COR-L47 (cell line): ENCODE measurements at places on chromosomes 2 and 18.

DNA sequence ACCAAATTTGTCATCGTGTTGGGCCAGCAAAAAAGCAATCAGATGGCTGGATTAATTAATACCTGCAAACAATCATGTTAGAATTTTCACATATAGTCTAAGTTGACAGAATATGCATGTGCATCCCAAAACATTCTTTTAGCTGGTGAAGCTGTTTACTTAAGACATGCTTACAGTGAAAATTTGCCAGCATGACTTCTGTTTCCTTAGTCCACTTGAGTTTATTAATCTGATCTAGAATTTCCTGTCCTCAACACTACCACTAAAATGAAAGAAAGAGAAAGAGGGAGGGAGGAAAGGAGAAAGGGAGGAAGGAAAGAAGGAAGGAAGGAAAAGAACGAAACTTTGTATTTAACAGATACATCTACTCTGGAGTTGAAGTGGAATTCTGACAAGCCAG is 2109.9 kb upstream of the PIK3C3 start:
- DNase-seq, result no peak

DNA sequence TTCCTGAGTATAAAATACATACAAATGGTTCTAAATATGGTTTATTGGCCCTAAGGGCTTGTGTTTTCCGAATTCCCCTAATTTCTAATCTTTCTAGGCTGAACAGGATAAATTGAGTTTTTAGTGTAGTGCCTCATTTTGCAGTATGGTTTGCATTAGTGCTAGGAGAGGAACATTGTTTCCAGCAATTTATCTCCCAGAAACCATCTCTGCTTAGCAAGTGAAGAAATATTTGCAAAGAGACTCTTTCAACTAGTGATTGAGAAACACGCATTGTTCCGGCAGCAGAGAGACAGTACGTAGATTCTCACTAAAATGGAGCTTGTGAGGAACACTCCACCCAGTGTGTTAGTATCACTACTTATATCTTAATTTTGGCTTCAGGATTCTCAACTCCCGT is 177.8 kb upstream of the EPAS1 start:
- no peak for DNase-seq

- no peak for DNase-seq
These were observed 7.4 kb downstream of the PTGR3 start for GRCh38 chr18:75201282-75202270.

DNA sequence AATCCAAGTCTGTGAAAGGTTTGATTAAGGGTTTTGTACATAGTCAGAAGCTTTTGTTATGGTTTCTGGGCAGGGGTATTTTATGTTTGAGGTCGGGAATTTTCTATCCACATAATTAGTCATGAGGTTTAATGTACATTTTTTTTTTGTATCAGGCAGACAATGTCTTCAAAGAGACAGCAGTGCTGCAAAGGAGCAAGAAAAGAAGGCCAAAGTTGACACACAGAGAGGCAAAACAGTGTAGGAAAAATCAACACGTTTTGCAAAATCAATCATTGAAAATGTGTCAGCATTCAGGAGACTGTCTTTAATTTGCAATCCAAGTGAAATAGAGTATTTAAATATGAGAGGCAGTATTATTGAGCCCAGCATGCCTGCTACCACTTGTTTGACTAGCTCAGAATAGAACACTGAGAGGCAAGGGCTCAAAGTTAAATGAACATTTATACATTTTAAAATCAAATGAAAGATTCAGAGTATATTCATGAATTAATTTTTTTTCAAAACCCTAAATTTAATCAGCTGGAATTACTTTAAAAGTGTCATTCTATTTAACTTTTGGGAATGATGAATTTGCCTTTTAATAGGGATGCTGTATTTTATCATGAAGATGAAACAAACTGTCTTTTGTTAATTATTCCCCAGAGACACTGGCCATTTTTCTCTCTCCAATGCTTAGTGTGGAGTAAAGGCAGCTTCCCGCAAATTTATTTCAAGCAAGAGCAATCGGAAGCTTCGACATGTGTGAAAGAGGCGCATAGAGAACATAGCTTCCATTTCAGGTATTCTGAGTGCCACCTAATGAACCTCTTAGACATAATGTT is 11.3 kb downstream of the VRK2 start:
- no peak for DNase-seq

DNA sequence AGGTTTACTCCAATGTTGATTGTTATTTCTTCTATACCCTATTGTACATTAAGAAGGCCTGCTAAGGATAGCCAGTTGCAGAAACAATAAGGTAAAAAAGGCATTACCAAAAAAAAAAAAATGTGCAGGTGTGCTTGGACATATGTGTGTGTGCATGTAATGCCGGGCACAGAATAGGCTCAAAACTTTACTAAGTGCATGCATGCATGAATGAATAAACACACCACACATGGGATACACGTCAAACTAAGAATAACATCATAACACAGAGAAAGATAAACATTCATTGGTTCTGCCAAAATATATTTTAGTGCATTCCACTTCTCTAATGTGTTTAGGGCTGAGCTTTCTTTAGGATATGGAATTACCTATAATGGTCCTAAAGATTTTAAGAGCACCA is 298.2 kb downstream of the TCF4 start:
- DNase-seq, result no peak

DNA sequence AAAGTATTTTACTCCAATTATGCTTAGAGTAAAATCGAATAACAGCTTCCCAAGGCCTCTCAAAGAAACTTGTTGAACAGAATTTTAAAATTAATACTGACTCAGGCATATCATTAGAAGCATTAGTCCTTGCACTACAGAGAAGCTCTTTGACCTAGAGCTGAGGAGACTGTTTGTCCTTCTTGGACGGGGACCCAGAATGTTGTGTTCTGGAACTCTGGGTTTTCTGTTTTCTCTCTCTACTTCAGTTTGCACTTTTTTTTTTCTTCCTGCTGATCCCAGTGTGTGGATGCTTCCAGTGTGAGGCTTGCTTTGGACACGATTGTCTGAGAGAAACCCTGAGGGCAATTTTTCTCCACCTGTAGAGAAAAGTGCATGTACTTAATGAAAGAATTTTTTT is 847.6 kb downstream of the SOCS6 start:
- no peak for DNase-seq

- no peak for DNase-seq
These were observed 494.9 kb downstream of the EPHA4 start for GRCh38 chr2:221077251-221077650.

GRCh38 chr18:27595113-27595838 is 410.2 kb upstream of the CHST9 start:
- no peak for DNase-seq

DNA sequence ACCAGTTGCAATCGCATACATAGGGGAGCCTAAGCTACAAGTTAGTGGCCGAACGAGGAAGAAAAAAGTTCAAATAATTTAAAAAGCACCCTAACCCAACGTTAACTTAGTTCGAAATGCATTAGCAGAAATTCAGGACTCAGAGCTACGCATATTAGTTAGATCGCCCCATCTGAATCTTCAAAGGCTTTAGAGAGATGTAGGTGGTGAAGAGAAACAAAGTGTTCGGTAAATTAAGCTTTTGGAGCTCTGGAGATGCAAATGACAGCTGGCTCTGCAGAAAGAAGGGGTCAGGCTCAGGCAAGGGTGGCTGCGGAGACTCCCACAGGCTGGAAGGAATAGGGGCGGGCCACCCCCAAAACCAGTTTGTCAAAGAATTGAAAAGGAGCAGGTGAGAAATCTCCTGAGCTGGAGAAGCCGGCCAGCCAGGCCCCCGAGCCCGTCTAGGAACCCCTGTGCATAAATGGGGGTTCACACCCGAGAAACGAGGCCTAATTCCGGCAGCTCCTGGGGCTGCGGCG is 621 bp downstream of the TXNL1 start:
- no peak for DNase-seq

GRCh38 chr2:95058989-95059641 is 33.6 kb downstream of the MAL start:
- DNase-seq, result no peak

DNA sequence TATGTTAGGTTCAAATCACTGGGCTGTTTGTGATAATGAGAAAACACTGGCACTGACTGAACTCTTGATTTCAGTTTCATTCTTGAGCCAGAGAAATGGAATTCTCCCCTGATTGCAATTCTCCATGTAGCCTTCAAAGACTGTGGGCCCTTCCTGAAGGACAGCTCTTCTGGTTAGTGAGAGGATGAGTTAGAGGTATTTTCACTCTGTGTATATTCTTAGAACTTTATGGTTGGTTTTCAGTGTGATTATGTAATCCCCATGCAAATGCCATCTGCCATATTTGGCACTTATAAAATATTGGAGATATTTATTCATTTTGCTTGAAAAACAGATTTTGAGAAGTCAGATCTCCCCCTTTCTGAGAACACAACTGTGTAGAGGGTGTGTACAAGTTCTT is 323.7 kb downstream of the SLC4A3 start:
- DNase-seq, result no peak

DNA sequence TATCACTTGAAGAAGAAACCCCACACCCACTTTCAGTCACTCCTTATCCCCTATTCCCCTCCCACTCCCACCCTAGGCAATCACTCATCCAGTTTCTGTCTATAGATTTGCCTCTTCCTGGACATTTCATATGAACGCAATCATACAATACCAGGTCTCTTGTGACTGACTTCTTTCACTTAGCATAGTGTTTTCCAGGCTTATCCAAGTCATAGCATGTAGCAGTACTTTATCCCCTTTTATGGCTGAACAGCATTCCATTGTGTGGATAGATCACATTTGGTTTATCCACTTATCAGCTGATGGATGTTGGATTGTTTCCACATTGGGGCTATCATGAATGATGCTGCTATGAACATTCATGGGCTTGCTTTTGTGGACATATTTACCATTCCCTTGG is 6.6 kb downstream of the CFAP221 start:
- DNase-seq, result no peak

DNA sequence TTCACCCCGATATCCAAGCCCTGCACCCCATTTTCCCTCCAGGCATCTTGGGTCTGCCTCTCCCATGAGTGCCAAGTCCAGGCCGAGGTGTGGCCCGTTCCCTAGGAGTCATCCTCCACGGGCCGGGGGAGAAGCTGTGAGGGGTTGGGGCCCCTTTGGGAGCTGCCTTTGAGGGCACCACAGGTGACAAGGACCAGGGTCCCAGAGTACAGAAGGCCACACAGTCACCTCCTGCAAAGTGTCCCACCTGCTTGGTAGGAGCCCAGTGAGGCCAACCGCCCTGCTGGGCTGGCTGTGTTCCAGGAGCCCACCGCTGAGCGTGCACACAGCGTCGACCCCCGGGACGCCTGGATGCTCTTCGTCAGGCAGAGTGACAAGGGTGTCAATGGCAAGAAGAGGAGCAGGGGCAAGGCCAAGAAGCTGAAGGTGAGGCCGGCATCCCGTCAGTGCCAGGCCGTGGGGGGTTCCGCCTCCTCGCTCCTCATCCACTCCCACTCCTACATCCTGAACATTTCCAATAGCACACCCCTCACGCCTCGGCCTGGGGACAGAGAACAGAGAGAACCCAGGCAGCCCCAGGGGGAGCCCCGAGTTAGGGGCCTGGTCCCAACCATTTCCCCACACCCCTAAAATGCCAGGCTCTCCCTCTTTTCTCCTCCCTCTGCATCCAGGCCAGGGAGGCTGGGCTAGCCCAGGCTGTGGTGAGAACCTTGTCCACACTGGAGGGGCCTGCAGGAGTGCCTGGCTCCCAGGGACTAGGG is 2.7 kb downstream of the ERFE start:
- no peak for DNase-seq

GRCh38 chr2:129806317-129806716 is 173.1 kb upstream of the RAB6C start:
- DNase-seq, result no peak

GRCh38 chr18:34848156-34848555 is 138.1 kb downstream of the DTNA start:
- no peak for DNase-seq

DNA sequence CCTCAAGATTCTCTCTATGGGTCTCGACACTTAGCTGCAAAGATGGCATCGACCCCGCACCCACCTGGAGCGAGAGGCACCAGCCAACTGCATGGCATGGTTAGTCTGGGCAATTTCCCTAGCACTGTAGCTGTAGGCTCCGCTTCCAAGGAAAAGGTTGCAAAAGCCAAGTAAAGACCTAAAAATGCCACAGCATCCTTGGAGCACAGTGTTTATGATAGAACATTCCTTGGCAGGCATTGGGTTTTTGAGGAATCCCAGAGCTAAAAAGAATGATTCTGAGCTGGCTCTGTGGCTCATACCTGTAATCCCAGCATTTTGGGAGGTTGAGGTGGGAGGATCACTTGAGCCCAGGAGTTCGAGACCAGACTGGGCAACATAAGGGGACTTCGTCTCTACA is 22.9 kb downstream of the QPCT start:
- no peak for DNase-seq

GRCh38 chr2:228916416-228917090 is 354.5 kb downstream of the PID1 start:
- no peak for DNase-seq

DNA sequence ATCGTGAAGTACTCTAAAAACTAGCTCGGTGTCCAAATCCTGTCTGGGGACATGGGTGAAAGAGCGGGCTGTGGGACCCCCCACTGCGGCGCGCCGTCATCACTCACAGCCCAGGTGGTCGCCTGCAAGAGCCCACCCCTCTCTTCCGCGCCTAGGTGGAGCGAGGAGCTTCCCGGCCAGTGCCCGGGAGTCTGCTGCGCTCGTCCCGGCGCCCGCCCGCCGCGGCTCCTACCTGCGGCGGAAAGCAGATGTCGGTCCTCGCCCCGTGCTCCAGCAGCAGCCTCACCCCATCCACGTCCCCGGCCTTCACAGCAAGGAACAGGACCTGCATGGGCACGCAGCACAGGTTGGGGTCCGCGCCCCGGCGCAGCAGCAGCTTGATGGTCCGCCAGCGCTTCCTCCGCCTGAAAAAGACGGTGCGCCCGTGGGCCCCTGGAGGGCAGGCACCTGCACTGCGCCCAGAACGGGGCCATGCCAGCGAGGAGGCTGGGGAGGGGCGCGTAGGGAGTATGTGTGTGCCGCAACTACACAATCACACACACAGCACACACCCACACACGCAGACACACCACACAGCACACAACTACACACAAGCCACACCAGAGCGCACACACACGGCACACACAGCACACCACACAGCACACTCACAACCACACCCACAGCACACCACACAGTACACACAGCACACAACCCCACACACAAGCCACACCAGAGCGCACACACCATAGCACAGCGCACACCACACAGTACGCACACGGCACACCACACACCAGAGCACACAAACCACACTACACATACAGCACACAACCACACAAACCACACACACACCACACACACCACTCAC is 37.4 kb downstream of the ANKMY1 start:
- DNase-seq, result no peak

- DNase-seq, result no peak
These were observed 4.0 kb downstream of the CIDEA start for GRCh38 chr18:12257996-12258718.

- DNase-seq, result no peak
These were observed 202.4 kb downstream of the ARL6IP6 start for GRCh38 chr2:152920846-152921245.

- no peak for DNase-seq
These were observed 11.6 kb upstream of the ACKR3 start for GRCh38 chr2:236558036-236558435.

DNA sequence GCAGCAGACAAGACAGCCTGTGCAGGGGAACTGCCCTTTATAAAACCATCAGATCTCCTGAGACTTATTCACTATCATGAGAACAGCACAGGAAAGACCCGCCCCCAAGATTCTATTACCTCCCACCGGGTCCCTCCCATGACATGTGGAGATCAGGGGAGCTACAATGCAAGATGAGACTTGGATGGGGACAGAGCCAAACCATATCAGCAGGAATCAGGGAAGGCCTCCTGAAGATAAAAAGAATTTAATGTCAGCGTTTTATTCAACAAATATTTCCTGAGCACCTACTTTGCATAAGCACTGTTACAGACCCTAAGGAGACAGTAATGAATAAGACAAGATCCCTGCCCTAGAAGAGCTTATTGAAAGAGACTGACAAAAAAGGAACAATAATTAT is 105.0 kb downstream of the AP1S3 start:
- DNase-seq, result no peak
